Foreskin keratinocyte (primary cell): ENCODE measurements at places on chromosomes 3 and 15. TPM values are rescaled to one million over a fixed set of nuclear protein-coding genes. Genes with fewer than 3 reads are reported as not detected.

- DNase-seq, result no peak
These were observed 21.7 kb downstream of the SLMAP start for GRCh38 chr3:57777774-57778173.

DNA sequence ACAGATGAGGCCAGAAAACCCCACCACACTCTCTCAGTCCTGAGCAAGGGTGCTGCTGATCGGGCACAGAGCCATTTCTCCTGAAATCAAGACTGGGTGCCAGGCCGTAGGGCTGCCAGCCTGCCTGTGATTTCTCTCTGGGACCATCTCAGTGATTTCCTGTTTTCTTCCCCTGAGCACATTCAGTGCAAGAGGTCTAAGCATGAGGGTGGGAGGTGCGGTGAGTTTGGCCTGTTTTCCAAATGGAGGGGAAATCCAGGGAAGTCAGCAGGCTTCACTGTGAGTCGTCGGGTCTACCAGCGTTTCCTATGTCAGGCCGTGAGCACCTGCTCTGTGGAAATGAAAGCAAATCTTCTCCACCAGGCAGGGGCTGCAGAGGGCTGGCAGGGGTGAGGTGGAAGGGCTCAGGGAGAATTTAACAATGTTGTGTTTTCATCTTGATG lies 82.3 kb downstream of the ST6GAL1 start:
- DNase-seq, result no peak

DNA sequence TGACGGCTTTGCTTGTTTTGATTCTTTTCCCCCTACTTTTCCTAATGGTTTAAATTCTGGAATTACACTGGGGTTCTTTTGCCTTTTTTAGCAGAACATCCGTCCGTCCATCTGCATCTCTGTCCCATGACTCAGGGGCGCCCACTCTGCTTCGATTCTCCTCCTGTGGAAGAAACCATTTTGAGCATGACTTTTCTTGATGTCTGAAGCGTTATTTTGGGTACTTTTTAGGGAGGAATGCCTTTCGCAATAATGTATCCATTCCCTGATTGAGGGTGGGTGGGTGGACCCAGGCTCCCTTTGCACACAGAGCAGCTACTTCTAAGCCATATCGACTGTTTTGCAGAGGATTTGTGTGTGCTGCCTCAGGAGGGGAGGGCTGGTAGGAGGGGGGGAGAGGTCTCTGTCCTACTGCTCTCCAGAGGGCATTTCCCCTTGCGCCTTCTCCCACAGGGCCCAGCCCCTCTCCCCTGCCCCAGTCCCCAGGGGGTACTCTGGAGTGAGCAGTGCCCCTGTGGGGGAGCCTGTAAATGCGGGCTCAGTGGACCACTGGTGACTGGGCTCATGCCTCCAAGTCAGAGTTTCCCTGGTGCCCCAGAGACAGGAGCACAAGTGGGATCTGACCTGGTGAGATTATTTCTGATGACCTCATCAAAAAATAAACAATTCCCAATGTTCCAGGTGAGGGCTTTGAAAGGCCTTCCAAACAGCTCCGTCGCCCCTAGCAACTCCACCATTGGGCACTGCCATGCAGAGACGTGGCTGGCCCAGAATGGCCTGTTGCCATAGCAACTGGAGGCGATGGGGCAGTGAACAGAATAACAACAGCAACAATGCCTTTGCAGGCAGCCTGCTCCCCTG lies 19.5 kb upstream of the BSN start:
- DNase-seq, result no peak

DNA sequence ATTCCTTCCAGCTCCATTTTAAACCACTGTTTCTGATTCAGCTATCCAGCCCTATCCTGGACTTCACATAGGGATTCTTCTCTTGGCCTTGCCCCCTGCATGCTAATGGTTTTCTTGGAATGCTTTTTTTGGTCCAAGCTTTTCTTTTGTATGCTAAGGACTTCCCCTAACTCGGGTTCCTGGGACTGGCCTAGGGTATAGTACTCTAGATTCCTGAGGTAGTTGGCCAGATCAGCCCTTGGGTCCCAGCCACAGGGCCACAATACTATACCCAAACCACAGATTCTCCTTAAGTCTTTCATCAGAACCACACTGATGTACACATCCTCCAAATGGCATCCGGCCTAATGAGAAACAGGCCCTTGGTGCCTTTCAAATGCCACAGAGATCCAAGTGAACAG lies 2.8 kb downstream of the FYCO1 start:
- DNase-seq, result no peak

DNA sequence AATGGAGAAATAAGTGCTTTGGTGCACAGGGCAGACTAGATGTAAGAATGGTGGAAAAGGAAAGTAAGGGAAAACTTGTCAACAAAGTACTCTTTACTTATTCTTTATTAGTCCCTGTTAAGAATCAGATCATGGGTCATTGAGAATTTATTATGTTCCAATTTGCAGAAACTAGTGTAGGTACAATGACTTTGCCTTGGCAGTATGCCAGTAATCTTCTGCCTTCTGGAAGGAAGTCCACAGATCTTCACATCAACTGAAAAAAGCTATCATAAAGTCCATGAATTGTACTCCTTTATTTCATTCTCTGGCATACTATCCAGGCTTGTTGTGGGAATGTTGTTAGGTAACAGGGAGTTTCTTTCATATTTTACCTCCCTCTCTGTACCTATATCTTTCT lies 88.2 kb upstream of the FLNB start:
- DNase-seq, result no peak

The C2CD4A gene
- not detected in 2 replicates for polyA plus RNA-seq

The ASB14 gene
- polyA plus RNA-seq, result not detected in 2 replicates

The CLDN11 gene
- polyA plus RNA-seq, result 4.0 and 19.8 TPM in 2 replicates

- DNase-seq, result no peak
These were observed 3.6 kb downstream of the ADAMTSL3 start for GRCh38 chr15:83657549-83657948.

DNA sequence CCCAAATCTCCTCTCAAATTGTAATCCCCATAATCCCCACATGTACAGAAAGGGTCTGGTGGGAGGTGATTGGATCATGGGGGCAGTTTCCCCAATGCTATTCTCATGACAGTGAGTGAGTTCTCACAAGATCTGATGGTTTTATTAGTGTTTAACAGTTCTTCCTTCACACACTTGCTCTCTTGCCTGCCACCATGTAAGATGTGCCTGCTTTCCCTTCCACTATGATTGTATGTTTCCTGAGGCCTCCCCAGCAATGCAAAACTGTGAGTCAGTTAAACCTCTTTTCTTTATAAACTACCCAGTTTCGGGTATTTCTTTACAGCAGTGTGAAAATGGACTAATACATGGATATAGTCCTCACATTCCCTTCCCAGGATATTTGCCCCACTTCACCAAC lies 126.7 kb upstream of the SPATA12 start:
- DNase-seq, result no peak

DNA sequence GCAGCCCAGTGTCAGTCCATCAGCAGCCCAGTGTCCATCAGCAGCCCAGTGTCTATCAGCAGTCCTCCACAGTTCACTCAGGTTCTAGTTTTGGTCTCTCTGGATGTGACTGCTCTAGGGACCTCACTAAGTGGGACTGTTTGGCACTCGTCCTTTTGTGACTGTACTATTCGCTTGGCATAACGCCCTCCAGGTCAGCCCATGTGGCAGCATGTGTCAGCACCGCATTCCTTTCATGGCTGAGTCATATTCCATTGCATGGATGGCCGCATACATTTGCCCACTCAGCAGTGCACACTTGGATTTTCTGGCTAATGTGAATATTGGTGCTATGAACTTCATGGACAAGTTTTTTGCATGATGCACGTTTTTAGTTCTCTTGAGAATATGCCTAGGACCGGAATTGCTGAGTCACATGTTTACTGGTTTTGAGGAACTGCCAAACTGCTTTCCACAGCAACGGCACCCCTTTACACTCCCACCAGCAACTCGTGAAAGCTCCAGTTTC lies 16.4 kb downstream of the CHST13 start:
- peak; percentile 73 for DNase-seq

DNA sequence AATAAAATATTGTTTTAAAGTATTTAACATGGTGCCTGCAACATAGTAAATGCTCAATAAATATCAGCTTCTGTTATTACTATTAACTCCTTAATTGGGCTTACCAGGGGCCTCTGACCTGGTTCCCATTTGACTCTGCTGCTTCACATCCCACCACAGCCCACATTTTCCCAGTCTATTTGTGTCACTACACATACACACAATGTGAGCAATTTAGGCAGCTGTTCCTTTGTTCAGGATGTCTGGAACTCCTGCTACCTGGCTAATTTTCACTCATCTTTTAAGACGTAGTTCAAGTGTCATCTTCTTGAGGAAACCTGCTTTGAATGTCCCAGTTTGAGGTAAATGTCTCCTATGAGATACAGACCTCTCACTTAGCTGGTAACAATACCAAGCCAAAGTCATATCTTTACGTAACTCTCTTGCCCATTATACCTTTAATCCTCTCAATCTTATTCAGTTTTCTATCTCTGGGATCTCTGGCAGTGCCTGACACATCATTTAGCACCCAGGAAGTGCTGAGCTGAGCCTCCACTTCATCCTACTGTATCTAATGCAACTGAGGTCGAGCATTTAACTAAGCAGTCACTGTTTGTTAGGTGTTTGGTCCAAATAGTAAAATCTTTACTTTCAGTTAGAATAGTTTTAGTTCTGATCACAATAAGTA lies 4.4 kb downstream of the TGFBR2 start:
- DNase-seq, result no peak

The PLSCR5 gene
- polyA plus RNA-seq, result not detected in 2 replicates

- DNase-seq, result no peak
These were observed 246.2 kb downstream of the FAM43A start for GRCh38 chr3:194931865-194932264.

- DNase-seq, result no peak
These were observed 188.7 kb downstream of the THRB start for GRCh38 chr3:24305795-24306467.

The SLC7A14 gene
- polyA plus RNA-seq, result not detected in 2 replicates

- no peak for DNase-seq
These were observed 242.2 kb upstream of the AZI2 start for GRCh38 chr3:28590860-28591259.

GRCh38 chr3:72665701-72666446 lies 182.4 kb downstream of the SHQ1 start:
- DNase-seq, result no peak

- no peak for DNase-seq
These were observed 247.8 kb upstream of the MCTP2 start for GRCh38 chr15:93983526-93983925.

DNA sequence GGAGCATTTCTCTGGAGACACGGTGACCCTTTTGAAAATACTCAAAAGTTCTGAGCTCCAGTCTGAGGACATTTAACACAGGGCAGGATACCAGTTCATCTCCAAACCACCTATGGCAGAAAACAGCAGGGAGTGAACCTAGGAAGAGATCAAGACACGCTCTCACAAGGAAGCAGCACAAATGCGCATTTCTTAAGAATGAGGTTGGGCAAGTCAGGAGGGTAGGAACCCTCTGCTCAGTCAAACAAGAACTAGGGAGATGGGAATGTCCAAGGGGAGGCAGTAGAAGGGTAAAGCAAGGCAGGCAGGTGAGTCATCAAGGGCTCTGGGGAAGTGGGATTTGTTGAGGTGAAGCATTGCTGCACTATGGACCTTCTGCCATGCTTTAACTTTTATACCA lies 60.3 kb upstream of the PSMD6 start:
- DNase-seq, result no peak

DNA sequence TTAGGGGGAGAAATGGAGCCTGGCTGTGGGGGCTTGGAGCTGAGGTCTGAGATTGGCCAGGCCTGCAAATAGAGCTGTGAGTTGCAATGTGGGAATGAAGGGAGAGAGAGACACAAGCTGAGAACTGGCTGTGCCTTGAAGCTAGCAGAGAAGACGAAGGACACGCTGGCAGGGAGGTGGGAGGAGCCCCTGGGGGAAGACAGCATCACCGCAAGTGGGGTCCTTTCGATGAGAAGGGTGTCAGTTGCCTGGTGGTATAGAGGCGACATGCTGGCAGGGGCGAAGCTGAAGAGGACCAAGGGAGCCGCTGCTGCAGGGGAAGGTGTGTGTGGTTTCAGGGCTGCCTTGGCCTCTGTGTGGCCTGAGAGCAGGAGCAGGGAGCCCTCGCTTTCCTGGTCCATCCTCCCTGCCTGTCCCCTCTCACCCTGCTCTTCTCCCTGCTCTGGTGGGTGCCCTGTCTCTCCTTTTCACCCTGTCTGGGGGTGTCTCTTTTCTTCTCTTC lies 5.5 kb downstream of the RHCG start:
- no peak for DNase-seq

The GOLGA6L9 gene
- 0.88 and 1.1 TPM in 2 replicates for polyA plus RNA-seq

The GCNT3 gene
- polyA plus RNA-seq, result not detected in 2 replicates

The TUSC7 gene
- polyA plus RNA-seq, result not detected in 2 replicates

DNA sequence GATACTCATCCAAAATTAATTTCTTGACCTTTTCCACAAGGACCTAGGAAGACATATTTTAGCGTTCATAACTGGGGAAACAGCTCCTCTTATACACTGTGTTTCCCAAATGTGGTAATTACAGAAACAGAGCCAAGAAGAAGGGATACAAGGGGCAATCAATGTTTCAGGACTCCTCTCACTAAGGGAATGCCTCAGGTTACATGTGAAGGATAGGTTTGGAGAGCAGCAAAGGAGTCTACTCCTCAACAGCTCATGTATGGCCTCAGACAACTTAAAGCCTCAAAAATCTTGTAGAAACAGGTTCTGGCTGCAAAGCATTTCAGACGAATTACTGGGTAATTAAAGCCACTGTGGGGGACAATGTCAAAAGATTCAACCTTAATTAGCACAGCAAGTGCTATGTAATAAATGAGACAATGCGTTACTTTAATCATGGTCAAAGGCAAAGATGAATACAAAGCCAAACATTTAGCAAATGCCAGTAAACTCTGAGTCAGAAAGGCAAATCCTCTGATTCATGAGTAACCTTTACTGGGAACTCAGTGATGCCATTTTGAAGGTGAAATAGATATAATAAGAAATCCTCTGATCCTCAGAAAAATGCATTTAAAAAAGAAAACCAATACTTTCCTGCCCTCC lies 1111.2 kb downstream of the TUSC7 start:
- DNase-seq, result peak; percentile 37

DNA sequence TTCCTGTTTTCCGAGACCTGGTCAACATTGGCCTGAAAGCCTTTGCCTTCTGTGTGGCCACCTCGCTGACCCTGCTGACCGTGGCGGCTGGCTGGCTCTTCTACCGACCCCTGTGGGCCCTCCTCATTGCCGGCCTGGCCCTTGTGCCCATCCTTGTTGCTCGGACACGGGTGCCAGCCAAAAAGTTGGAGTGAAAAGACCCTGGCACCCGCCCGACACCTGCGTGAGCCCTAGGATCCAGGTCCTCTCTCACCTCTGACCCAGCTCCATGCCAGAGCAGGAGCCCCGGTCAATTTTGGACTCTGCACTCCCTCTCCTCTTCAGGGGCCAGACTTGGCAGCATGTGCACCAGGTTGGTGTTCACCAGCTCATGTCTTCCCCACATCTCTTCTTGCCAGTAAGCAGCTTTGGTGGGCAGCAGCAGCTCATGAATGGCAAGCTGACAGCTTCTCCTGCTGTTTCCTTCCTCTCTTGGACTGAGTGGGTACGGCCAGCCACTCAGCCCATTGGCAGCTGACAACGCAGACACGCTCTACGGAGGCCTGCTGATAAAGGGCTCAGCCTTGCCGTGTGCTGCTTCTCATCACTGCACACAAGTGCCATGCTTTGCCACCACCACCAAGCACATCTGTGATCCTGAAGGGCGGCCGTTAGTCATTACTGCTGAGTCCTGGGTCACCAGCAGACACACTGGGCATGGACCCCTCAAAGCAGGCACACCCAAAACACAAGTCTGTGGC lies 16.9 kb downstream of the TMEM43 start:
- no peak for DNase-seq

The GTF2E1 gene
- polyA plus RNA-seq, result 4.7 and 6.2 TPM in 2 replicates

- DNase-seq, result no peak
These were observed 44.5 kb upstream of the BOC start for GRCh38 chr3:113166719-113167492.
